ENCODE measurements at places on chromosomes 3 and 15.
A peak's percentile ranks its signal among the peaks of the same experiment; 100 is the strongest.

DNA sequence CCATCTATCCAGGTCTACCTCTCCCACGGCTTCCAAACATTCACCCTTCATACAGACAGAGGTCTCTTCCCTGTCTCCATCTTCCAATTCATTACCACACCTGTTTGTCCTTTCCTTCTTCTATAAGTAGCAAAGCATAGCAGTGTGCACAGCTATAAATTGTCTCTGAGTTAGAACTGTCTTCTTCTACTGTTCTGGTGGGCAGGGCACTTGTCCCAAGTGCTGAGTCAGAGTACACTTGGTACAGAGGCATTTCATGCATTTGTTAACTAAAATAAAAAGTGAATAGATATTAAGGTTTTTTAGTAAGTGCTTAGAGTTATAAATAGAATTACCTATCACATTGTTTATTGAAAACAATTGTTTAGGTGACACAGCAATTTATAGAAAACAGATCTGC, 150.1 kb upstream of the CCDC54 start:
- H3K36me3 ChIP-seq: no peaks in the 10 kb centered on the region
- H3K4me1 ChIP-seq: no peaks in the 10 kb centered on the region
- H3K27me3 ChIP-seq: peaks cover 36% of the 10 kb centered on the region
- DNase-seq: no peak

GRCh38 chr3:14244521-14245247, 66.1 kb downstream of the LSM3 start:
- H3K4me3 ChIP-seq: no peak overlapping the region
- DNase-seq: no peak
- H3K27me3 ChIP-seq: peaks cover 37% of the 10 kb centered on the region
- no peaks in the 10 kb centered on the region for H3K4me1 ChIP-seq
- H3K27ac ChIP-seq: no peak overlapping the region

DNA sequence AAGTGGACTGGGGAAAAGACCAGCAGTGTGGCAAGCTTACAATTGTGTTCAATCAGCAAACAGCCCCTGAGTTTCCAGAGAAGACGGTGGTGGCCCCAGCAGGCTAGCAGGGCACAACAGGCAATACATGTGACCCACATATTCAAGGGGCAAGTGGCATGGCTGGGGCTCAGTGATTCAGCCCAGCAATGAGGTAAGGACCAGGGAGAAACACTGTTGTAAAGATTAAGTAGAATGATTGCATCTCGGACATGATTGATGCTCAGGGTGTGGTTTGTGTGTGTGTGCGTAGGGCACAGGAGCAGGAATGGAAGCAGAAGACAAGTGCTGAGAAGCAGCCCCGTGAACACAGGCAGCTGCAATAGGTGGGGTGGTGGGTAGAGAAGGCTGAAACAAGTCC, 37.9 kb downstream of the KLHL6 start:
- DNase-seq: no peak
- peaks cover 49% of the 10 kb centered on the region for H3K4me1 ChIP-seq
- H3K36me3 ChIP-seq: peaks cover 6% of the 10 kb centered on the region
- H3K27ac ChIP-seq: peak overlapping the region; percentile 63
- peak overlapping the region; percentile 4 for H3K4me3 ChIP-seq

DNA sequence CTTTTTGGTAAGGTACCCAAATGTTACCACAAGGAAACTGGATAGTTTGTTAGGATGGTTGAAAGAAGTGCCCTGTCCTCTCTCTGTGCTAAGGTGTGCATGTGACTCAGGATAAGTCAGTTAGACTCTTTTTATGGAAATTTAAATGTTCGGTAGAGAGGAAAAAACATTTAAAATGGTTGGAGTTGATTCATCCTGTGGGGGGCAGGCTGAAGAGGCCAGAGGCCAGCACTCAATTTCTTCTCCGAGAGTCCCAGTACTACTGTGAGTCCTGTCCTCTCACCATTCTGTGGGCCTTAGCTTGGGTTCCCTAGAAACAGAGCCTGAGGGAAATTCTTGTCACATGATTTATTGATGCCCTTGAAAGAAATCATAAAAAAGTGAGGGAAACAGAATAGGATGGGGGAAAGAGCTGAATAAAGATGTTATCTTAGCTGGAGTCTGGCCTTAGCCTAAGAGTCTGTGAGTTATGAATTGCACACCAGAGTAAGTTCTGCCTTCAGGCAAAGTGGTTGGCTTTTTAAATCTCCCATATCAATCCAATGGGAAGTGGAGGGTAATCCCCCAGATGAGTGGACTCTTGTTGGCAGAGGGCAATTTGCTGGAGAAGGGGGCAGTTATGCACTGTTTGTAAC, 106.5 kb upstream of the GALNT15 start:
- H3K4me1 ChIP-seq: no peaks in the 10 kb centered on the region
- peaks cover 8% of the 10 kb centered on the region for H3K27me3 ChIP-seq
- H3K36me3 ChIP-seq: no peaks in the 10 kb centered on the region
- no peak overlapping the region for H3K27ac ChIP-seq
- DNase-seq: no peak
- H3K4me3 ChIP-seq: no peak overlapping the region

GRCh38 chr3:169751875-169752274, 13.0 kb downstream of the TERC start:
- H3K27ac ChIP-seq: no peak overlapping the region
- H3K4me1 ChIP-seq: no peaks in the 10 kb centered on the region
- H3K4me3 ChIP-seq: no peak overlapping the region
- peaks cover 36% of the 10 kb centered on the region for H3K27me3 ChIP-seq

DNA sequence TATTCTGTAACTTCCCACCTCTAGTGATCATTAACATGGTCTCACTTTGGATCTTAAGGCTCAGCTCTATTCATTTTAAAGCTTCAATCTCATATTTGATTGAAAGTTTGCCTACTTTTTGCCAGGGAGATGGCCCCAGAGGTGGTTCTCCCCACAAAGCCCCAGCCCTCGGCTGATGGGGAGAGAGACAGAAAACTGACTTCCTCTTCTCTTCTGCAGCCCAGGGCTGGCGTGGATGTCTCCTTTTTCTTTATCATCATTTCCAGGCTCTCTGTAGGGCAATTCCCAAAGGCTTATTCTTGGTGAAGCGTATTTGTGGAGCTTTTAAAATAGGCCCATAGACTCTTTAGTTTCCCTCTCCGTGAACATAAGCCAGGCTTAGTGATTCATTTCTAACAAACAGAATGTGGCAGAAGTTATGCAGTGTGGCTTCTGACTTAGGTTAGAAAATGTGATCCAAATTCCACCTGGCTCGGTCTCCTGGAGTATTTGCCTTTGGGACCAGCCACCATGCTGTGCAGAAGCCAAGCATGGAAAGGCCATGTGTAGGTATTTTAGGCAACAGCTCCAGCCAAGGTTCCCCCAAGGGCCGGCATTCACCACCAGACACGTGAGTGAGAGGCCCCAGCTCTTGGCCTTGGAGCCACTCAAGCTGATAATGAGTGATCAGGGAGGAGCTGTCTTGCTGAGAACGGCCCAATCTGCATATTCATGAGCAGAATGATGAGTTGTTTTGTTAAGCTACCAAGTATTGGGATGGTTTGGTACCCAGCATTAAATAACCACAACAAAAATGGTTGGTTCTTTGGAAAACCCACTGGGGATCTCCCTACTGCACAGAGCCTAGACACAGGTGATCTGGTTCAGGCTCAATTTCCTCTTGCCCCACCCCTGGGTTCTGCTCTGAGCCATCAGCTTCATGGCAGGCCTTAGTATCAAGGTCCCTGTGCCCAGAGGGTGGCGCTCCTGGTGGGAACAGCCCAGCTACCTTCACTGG, 353.2 kb upstream of the PROK2 start:
- peaks cover 18% of the 10 kb centered on the region for H3K27me3 ChIP-seq
- H3K27ac ChIP-seq: no peak overlapping the region

GRCh38 chr3:125121246-125122010, 65.6 kb upstream of the HEG1 start:
- peak overlapping the region; percentile 41 for H3K4me3 ChIP-seq
- no peaks in the 10 kb centered on the region for H3K36me3 ChIP-seq
- no peaks in the 10 kb centered on the region for H3K27me3 ChIP-seq
- H3K27ac ChIP-seq: peak overlapping the region; percentile 86
- DNase-seq: no peak

GRCh38 chr3:81425198-81425868, 336.1 kb downstream of the GBE1 start:
- H3K4me3 ChIP-seq: no peak overlapping the region
- H3K27me3 ChIP-seq: no peaks in the 10 kb centered on the region
- no peaks in the 10 kb centered on the region for H3K36me3 ChIP-seq
- H3K4me1 ChIP-seq: no peaks in the 10 kb centered on the region

DNA sequence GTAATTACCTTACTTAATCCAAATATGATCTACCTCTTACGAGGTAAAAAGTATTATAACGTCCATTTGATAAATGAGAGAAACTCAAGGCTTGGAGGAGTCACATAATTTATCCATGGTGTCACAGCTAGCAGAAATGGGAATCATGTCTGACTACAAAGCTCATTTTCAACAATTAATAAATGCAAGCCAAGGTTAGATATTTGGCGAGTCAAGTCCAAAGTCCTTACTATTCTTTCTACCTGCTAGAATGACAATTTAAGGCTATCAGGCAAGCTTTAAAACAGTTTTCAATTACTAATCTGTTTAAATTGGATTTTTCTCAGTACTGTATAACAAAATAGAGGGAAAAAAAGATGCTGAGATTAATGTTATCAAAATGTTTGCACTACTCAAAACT, 68.6 kb downstream of the DLG1 start:
- no peak for DNase-seq
- no peak overlapping the region for H3K4me3 ChIP-seq
- peaks cover 30% of the 10 kb centered on the region for H3K4me1 ChIP-seq
- H3K36me3 ChIP-seq: peaks cover 2% of the 10 kb centered on the region
- no peak overlapping the region for H3K27ac ChIP-seq
- H3K27me3 ChIP-seq: no peaks in the 10 kb centered on the region

DNA sequence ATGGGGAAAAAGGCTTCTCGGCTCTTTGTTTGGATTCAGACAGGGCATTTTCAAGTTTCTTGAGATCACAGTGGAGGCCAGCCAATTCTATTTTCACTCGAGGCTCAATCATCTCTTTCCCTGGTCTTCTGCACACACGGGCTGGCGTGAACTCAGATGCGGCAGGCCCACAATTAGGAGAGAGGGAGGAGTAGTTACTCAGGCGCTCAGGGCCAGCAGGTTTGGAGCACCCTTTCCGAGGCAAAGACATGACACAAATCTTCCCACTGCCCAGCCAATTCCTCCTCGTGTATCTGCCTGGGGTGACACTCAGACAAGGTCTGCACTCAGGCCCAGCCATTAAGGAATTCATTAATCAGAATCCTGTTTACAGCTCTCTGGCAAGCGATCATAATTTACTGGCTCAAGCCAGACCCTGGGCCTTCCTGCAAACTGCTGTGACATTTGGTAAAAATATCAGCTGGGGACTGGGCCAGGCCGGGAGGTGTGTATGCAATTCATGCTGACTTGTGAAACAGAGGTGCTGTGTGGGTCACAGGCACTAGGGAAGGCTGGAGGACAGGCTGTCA, 68.1 kb upstream of the TLE3 start:
- H3K27me3 ChIP-seq: no peaks in the 10 kb centered on the region
- H3K4me1 ChIP-seq: no peaks in the 10 kb centered on the region
- DNase-seq: no peak
- no peaks in the 10 kb centered on the region for H3K36me3 ChIP-seq
